ENCODE measurements at places on chromosomes 2 and 18.

GRCh38 chr2:152367547-152368390 lies 32.8 kb downstream of the FMNL2 start:
- DNase-seq, result no peak

DNA sequence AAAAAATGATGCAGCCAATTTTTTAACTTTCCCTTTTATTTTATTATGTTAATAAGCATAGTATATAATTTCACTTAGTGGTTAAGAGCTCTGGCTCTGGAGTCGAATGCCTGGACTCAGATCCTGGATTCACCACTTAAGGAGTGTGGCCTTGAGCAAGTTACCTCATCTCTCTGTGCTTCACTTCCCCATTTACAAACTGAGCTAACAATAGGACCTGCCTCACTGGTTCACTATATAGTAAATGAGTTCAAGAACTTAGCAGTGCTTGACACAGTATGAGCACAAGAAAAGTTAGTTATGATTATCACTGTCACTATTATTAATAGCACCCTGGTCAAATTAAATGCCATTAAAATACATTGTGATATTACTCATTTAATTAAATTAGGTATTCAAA lies 30.6 kb downstream of the SCN3A start:
- no peak for DNase-seq

GRCh38 chr2:75614162-75614651 lies 32.4 kb upstream of the MRPL19 start:
- no peak for DNase-seq

GRCh38 chr18:3593381-3593903 lies 143.5 kb downstream of the TGIF1 start:
- no peak for DNase-seq

DNA sequence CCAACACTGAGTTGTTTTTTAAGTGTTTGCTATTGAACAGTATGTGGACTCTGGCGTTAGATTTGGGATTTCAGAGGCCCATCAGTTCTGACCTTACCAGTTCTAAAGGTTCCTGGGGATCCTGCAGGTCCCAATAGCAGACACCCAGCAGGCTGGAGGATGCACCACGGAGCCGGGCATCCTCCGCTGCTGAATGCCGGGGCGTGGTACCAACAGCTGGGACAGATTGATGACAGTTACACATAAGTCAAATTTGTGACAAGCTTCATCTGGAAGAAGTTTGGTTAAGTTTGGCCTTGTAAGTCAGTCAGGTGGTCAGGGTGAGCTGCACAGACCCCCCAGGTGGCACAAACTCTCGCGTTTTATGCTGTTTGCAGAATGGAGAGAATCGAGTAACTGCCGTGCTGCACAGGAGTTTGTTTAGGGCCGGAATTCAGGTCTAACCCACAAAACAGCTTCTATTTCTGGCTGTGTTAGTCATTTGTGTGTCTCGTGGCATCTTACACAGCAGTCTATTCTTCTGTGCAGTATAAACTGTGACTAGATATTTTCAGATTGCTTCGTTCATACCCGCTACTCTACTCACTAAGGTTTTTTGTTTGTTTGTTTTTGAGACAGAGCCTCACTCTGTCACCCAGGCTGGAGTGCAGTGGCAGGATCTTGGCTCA lies 19.2 kb downstream of the CTDP1 start:
- DNase-seq, result no peak

DNA sequence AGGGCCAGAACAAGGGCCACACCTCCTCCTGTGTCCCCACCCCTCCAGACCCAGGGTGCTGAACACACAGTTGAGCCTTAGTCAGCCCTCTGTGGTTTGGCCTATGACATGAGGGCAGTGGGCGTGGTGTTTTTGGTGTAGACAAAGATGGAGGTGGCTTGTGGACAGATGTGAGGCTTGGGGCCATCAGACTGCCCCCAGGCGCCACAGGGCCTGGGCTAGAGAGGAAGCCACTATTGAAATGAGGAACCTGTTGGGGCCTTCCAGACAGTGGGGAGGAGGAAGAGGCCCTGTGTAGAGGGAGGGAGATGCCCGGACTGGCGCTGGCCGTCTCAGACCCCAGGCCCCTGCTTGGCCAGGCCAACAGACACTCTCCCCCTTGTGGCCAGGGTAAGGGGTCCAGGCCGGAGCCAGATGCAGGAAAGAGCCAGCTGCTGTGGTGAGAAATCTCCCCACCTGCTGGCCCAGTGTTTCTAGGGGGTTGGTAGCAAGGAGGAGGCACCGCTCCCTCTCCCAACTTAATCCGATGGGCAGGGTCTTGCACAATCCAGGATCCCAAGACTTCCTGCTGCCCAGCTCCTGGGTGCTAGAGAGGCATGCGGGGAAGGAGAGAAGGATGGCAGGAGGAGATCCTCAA lies 53.8 kb downstream of the SMAD7 start:
- peak; percentile 67 for DNase-seq

GRCh38 chr2:190533175-190533967 lies 1.2 kb downstream of the NEMP2 start:
- no peak for DNase-seq

- DNase-seq, result no peak
Measured at GRCh38 chr2:233871432-233871831, 3.2 kb upstream of the MSL3B start.

- no peak for DNase-seq
Measured at GRCh38 chr2:149346272-149346671, 15.9 kb downstream of the LYPD6 start.

DNA sequence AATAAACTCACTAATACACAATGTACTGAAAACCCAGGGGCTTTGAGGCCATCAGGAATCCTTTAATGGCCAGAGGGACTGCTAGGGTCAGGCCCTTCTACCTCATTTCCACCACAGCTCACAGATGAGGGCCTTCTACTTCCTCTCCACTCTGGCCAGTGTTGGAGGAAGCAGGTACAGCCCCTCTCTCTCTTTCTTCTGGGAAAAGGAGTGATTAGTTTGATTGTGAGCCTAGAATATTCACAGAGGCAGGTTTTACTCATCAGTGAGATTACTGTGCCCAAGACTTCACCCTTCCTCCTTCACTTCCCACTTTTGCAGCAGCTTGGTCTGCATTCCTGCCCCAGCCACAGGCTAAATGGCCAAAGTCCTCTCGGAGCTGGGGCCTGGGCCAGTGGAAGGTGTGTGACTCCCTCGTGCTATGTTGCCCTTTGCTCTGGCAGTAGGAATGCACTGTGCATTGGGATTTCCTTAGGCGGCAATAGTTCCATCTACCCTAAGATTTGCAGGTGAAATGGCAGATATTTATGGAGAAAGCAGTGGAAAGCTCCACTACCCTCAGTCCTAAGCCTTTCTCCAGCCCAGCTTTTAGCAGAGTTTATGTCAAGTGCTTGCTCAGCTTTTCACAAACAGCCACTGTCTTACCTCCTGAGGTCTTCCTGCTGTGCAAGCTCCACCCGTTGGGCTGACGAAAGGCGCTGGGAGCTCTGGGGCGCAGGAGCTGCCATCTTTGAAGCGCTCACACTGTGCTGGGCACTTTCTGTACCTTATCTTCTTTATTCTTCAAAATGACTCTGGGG lies 36.2 kb upstream of the YES1 start:
- peak; percentile 86 for DNase-seq

DNA sequence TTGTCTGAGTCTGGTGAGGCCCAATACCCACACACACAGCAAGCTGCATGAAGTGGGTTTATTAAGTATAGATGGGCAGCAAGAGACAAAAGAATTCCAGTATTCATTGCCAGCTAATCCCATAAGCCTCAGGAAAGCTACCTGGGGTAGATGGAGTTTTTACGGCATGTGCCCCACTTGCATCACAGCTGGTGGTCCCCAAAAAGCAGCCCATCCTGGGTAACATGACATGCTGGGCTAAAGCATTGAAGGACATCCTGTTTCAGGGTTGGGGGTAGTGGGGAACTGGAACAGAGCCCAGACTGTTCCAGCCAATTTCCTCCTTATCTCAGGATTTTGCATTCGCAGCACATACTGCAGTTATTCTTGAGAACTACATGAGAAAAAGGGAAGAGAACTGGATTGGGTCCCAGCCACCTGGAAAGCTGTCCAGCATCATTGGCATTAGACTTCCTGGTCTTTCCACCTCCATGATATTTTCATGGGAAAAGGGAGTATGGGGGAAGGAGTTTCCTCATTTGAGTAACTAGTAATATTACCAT lies 240.1 kb upstream of the MMADHC start:
- DNase-seq, result no peak

- DNase-seq, result no peak
Measured at GRCh38 chr18:45588376-45589355, 26.6 kb upstream of the SLC14A2 start.

DNA sequence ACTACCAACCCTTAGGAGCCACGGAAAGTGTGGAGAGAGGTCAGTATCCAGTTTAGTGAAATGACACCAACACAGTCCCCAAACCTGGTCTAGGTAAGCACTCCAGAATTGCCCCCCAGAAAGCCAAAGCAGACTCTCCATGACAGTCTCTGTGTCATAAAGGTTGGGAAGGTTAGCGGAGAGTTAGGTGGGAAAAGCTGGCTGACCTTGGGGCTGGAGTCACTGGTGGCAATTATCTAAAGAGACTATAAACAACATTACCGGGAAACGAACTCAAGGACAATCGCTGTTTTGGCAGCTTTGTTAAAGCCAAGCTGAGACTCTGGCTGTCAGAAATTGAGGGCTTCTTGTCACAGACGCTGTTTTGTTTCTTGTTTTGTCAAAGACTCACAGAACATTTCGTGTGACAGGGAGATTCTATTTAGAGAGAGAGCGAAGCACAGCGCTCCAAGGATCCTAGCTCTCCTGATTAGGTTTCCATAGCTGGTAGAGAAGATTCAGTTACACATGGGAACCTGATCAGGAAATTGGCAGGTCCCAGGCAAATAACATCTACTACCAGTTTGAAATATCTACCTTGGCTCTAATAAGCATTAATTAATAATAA lies 111.3 kb downstream of the LNPK start:
- no peak for DNase-seq

DNA sequence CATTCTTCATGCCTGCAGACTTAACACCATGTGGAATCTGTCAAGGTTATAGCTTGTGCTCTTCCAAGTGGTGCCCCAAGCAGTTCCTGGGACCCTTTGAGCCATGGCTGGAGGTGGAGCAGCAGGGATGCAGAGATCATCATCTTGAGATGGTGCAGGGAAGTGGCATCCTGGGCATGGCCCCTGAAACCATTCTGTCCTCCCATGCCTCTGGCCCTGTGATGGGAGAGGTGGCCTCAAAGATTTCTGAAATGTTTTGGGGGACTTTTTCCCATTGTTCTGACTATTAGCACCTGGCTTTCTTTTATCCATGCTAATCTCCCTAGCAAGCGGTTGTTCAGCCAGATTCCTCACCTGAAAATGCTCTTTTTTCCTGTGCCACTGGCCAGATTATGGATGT lies 10.3 kb upstream of the TMEM37 start:
- no peak for DNase-seq

DNA sequence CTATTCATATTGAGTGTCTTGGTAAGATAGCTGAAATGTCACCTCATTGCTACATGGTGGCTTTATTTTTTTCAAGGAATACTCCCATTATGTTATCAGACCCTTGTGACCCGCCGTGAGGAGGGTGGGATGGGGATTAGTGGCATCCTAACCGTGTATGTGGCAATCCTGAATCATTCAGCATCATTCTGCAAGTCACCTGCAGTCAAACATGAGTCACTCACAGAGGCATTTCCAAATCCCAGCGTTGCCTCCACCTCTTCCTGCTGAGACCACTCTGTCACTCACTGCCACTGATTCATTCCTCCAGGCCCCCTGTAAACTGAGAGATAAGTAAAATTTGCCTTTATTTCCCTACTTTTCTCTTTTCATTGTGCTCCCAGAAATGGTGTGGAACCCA lies 307.4 kb upstream of the KLHL29 start:
- no peak for DNase-seq

DNA sequence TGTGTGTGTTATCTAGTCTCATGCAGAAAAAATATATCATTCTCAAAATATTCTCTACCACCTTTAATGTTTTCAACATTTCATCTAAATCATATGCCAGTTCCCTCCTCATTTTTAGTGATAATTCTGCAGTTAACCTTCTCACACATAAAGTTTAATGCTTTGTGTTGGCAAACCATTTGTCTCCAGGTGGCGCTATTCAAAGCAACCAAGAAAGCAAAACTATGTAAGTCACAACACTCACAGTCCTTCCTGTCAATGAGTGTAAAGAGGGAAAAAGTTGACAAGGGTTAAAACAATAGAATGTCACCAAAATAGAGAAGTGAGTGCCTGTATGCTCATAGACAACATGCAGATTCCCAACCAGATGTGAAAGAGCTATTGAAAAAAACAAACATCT lies 961.6 kb upstream of the LRRTM1 start:
- DNase-seq, result no peak

DNA sequence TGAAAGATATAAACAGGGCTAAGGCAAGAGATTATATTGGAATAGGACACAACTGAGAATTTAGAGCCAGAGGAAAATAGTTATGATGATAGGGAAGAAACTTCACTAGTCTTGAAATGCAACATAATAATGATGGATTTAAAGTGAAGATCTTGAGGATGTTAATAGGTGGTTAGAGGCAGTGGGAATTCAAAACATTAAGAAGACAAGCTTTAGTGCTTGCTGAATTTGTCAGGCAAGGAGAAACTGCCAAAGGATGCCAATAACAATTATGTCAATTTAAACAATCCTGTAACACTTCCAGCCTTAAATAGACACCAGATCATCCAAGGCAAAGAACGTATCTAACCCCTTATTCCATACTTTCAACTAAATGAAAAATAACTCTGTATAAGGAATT lies 330.1 kb downstream of the ERBB4 start:
- no peak for DNase-seq

DNA sequence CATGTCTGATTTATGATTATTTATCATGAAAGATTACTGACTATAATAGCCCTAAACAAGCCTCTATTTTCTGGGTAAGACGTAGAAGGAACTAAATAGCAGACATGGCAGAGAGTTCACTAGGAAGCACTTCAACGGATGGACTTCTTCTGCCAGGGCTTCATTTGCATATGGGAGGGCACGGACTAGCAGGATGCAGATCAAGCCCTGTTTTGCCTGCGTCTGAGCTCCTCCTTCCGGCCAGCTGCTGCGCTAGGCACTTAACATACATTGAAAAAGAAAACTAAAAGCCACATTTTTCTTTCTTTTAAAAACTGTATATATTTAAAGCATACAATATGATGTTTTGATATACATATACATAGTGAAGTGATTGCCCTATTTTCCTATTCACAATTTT lies 340.0 kb upstream of the MEX3C start:
- DNase-seq, result peak; percentile 73

GRCh38 chr2:176165370-176166050 lies 8.4 kb downstream of the HOXD3 start:
- no peak for DNase-seq

- DNase-seq, result no peak
Measured at GRCh38 chr2:36445185-36445866, 89.7 kb downstream of the CRIM1 start.

- DNase-seq, result no peak
Measured at GRCh38 chr2:195763866-195764265, 106.8 kb downstream of the SLC39A10 start.

- no peak for DNase-seq
Measured at GRCh38 chr2:224206816-224207215, 167.7 kb upstream of the SERPINE2 start.

DNA sequence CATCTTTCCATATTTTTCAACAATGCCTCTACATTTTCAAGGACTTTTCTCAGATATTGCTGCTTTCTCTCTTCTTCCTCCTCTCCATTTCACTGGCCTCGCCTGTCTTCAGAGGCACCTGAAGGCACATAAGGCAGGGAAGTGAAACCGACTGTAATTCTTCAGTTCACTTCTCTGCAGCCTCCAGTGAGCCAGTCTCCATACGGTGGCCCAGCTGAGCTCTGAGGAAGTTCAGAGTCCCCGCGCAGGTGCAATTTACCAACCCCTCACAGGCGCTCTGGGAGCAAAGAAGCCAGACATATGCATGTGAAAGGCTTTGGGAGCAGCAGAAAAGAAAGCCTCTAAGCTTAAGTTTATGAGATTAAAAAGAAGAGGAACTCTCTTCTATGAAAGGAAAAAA lies 12.4 kb downstream of the KLHL14 start:
- no peak for DNase-seq
